Dermis microvascular lymphatic vessel endothelial cell (primary cell): ENCODE measurements at places on chromosomes 11 and 22. TPM values are rescaled to one million over a fixed set of nuclear protein-coding genes. Genes with fewer than 3 reads are reported as not detected.

SYCE3 gene
- not detected in 2 replicates for total RNA-seq

P2RY6 gene
- total RNA-seq: 0.25 and 0.26 TPM in 2 replicates

C11orf42 gene
- total RNA-seq: not detected in 2 replicates

CST6 gene
- total RNA-seq: 0.38 and 0.64 TPM in 2 replicates

ARHGAP8 gene
- under 0.01 TPM in 1 of 2 replicates, not detected in the other for total RNA-seq

CDC42BPG gene
- 0.13 and 0.38 TPM in 2 replicates for total RNA-seq

LMO2 gene
- total RNA-seq: 47.6 and 50.8 TPM in 2 replicates

OR5B3 gene
- total RNA-seq: not detected in 2 replicates

HTR3A gene
- total RNA-seq: not detected in 2 replicates

CARD10 gene
- 47.9 and 55.6 TPM in 2 replicates for total RNA-seq

GDPD4 gene
- total RNA-seq: not detected in 2 replicates

GNG3 gene
- total RNA-seq: not detected in 2 replicates
